Regular cardiac myocyte (primary cell): ENCODE measurements at places on chromosomes 3 and 15. TPM values are rescaled to one million over a fixed set of nuclear protein-coding genes. Genes with fewer than 3 reads are reported as not detected.

The ROPN1 gene
- total RNA-seq = not detected in 2 replicates

The BCHE gene
- 1.2 and 3.4 TPM in 2 replicates for total RNA-seq

The NFKBIZ gene
- total RNA-seq = 82.2 and 164 TPM in 2 replicates

The GOLGA6A gene
- total RNA-seq = under 0.01 and 0.28 TPM in 2 replicates

The RASGRP1 gene
- 0.77 and 6.2 TPM in 2 replicates for total RNA-seq

The SLCO2A1 gene
- under 0.01 and 0.28 TPM in 2 replicates for total RNA-seq

The ADGRG7 gene
- not detected in 2 replicates for total RNA-seq

The CSPG4 gene
- total RNA-seq = 50.2 and 70.7 TPM in 2 replicates

The TICRR gene
- 3.7 and 5.0 TPM in 2 replicates for total RNA-seq

The CCDC191 gene
- 1.3 and 2.0 TPM in 2 replicates for total RNA-seq

The FBXO40 gene
- total RNA-seq = not detected in 2 replicates

The SLC2A2 gene
- total RNA-seq = not detected in 2 replicates

The CADPS gene
- total RNA-seq = 0.85 TPM in 1 of 2 replicates, not detected in the other

The DLEC1 gene
- 0.28 TPM in 1 of 2 replicates, not detected in the other for total RNA-seq

The SLITRK3 gene
- not detected in 2 replicates for total RNA-seq

The GPR156 gene
- total RNA-seq = 0.38 and 0.56 TPM in 2 replicates

The TTLL13 gene
- total RNA-seq = not detected in 2 replicates

The LYZL4 gene
- total RNA-seq = 0.19 TPM in 1 of 2 replicates, not detected in the other

The CAPN3 gene
- total RNA-seq = 0.77 and 2.0 TPM in 2 replicates

The MYEF2 gene
- 5.4 and 5.6 TPM in 2 replicates for total RNA-seq

The GATA2 gene
- total RNA-seq = 0.85 and 3.6 TPM in 2 replicates

The GABPB1 gene
- total RNA-seq = 51.3 and 61.9 TPM in 2 replicates

The P2RY1 gene
- 0.38 and 3.1 TPM in 2 replicates for total RNA-seq

The CPN2 gene
- total RNA-seq = not detected in 2 replicates

The ZNF860 gene
- 0.19 and 0.85 TPM in 2 replicates for total RNA-seq

The GABRA5 gene
- total RNA-seq = 0.28 TPM in 1 of 2 replicates, not detected in the other

The NR1I2 gene
- 0.28 TPM in 1 of 2 replicates, not detected in the other for total RNA-seq

The FAM107A gene
- not detected in 2 replicates for total RNA-seq

The MST1R gene
- 0.85 and 0.96 TPM in 2 replicates for total RNA-seq
